ENCODE measurements at places on chromosomes 6 and 20. TPM values are rescaled to one million over a fixed set of nuclear protein-coding genes. Genes with fewer than 3 reads are reported as not detected.

DNA sequence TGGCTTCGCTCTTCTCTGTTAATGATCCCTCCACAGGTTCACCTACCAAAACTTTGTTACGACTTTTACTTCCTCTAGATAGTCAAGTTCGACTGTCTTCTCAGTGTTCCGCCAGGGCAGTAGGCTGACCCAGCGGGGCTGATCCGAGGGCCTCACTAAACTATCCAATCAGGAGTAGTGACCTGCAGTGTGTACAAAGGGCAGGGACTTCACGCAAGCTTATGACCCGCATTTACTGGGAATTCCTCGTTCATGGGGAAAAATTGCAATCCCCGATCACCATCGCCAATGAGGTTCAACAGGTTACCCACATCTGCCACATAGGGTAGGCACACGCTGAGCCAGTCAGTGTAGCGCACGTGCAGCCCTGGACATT, 771.4 kb upstream of the DEFB115 start:
- no peak overlapping the region for H3K27ac ChIP-seq
- DNase-seq: no peak
- H3K4me1 ChIP-seq: no peaks in the 10 kb centered on the region
- H3K27me3 ChIP-seq: no peaks in the 10 kb centered on the region
- no peak overlapping the region for H3K4me3 ChIP-seq
- no peaks in the 10 kb centered on the region for H3K36me3 ChIP-seq

- no peak overlapping the region for H3K27ac ChIP-seq
- H3K4me1 ChIP-seq: no peaks in the 10 kb centered on the region
- DNase-seq: no peak
- H3K36me3 ChIP-seq: no peaks in the 10 kb centered on the region
Measured at GRCh38 chr20:49420292-49420691, 62.2 kb downstream of the KCNB1 start.

GRCh38 chr6:103027271-103027931, 1633.9 kb downstream of the GRIK2 start:
- no peak for DNase-seq
- H3K4me3 ChIP-seq: no peak overlapping the region
- no peaks in the 10 kb centered on the region for H3K27me3 ChIP-seq
- no peak overlapping the region for H3K27ac ChIP-seq
- no peaks in the 10 kb centered on the region for H3K4me1 ChIP-seq
- no peaks in the 10 kb centered on the region for H3K36me3 ChIP-seq

GRCh38 chr6:94227741-94228140, 808.4 kb upstream of the EPHA7 start:
- H3K27me3 ChIP-seq: no peaks in the 10 kb centered on the region
- no peak overlapping the region for H3K27ac ChIP-seq
- peaks cover 13% of the 10 kb centered on the region for H3K4me1 ChIP-seq

DNA sequence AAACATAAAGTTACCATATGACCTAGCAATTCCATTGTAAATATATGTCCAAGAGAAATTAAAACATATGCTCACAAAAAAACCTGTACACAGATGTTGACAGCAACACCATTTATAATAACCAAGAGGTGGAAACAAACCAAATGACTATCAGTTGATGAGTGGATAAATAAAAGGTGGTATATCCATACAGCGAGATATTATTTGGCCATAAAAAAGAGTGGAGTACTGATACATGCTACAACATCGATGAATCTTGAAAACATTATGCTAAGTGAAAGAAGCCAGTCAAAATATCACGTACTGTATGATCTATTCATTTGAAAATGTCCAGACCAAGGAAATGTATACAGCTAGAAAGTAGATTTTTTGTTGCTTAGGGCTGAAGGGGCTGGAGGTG, 2.9 kb downstream of the CAP2 start:
- DNase-seq: no peak
- H3K4me3 ChIP-seq: no peak overlapping the region
- peaks cover 12% of the 10 kb centered on the region for H3K36me3 ChIP-seq

DNA sequence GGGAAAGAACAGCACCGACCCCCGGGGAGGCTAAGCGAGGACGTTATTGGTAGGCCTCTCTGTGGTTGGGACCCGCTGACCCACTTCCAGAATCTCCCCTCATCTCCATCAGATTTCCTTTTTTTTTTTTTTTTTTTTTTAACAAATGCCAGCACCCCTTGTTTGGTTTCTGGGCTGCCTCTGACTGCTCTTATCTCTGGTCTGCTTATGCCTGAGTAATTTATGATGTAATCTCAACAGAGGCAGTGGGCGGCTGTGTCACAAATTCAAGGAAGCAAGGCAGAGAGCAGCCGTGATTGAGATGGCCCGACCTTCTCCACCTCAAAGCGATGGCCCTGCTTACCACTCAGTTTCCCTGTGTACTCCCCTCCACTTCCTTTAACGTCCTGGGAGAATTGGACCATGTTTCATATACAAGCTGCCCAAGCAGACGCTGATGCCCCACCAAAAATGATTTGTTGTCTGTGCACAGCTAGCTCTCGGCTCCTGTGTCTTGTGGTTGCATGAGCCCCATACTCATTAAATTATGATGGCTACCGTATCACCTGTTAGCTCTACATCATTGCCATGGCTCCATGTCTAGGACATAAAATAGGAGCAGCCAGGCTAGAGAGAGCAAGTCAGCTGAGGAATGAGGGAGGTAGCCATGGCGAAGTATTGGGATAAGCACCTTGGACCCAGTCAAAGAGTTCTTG, 98.1 kb downstream of the ZNF217 start:
- no peaks in the 10 kb centered on the region for H3K27me3 ChIP-seq
- no peak overlapping the region for H3K27ac ChIP-seq
- H3K36me3 ChIP-seq: no peaks in the 10 kb centered on the region
- H3K4me3 ChIP-seq: no peak overlapping the region
- no peaks in the 10 kb centered on the region for H3K4me1 ChIP-seq
- no peak for DNase-seq

GRCh38 chr6:14501240-14501639, 383.7 kb downstream of the CD83 start:
- peaks cover 32% of the 10 kb centered on the region for H3K4me1 ChIP-seq
- peak overlapping the region; percentile 10 for H3K4me3 ChIP-seq
- no peaks in the 10 kb centered on the region for H3K27me3 ChIP-seq
- H3K36me3 ChIP-seq: no peaks in the 10 kb centered on the region

- no peaks in the 10 kb centered on the region for H3K4me1 ChIP-seq
- no peak overlapping the region for H3K27ac ChIP-seq
- no peak overlapping the region for H3K4me3 ChIP-seq
- H3K36me3 ChIP-seq: no peaks in the 10 kb centered on the region
Measured at GRCh38 chr6:49966334-49966733, 2.4 kb upstream of the DEFB114 start.

DNA sequence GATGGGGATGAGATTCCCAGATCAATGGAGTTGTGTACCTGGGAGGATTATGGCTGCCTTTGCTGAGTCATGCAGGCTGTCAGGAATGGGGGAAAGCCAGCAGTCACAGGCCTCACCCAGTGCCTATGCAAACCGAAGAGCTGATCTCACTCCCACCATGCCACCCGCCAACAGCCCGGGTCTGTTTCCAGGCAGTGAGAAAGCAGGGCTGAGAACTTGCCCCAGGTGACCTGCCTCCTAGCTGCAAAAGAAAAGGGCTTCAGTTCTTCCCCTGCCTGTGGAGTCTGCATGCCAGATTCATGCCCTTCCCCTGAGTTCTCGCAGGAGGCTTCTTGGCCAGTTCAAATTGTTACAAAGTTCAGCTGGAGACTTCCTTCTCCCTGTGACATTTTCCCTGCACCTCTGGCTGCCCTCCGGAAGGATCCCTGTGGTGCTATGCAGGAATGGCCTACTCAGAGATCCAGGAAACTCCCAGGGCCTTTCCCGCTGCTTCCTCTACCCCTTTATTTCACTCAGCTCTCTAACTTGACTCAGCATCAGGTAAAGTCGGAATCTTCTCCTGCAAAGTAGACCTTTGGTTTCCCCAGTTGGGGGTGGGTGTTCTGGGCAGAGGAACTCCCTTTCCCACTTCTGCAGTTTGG, 71.5 kb upstream of the B3GAT2 start:
- no peak overlapping the region for H3K27ac ChIP-seq
- H3K36me3 ChIP-seq: no peaks in the 10 kb centered on the region
- no peak for DNase-seq
- H3K4me1 ChIP-seq: no peaks in the 10 kb centered on the region

- H3K27ac ChIP-seq: no peak overlapping the region
- H3K27me3 ChIP-seq: no peaks in the 10 kb centered on the region
- no peak overlapping the region for H3K4me3 ChIP-seq
- H3K4me1 ChIP-seq: no peaks in the 10 kb centered on the region
- H3K36me3 ChIP-seq: no peaks in the 10 kb centered on the region
Measured at GRCh38 chr6:1013656-1014430, 298.1 kb upstream of the FOXQ1 start.

DNA sequence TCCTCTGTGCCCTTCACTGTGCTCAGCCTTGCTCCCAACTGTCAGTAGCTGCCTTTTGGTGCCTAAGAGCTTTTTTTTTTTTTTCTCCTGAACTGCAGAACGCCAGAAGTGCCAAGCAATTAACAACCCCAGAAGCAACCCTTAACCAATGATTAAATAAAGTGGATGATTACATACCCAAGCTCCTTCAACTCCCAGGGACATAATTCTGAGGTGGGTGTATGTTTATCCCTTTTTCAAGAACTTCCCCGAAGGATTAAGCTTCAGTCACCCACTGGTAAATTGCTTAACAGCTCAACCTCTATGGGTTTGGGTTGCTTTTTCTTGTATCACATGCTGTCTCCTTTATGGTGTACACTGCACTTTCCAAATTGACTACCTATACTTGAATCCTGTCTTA, 41.1 kb downstream of the KLHL31 start:
- no peaks in the 10 kb centered on the region for H3K36me3 ChIP-seq
- no peak overlapping the region for H3K27ac ChIP-seq
- no peak overlapping the region for H3K4me3 ChIP-seq
- no peaks in the 10 kb centered on the region for H3K27me3 ChIP-seq
- DNase-seq: no peak

DNA sequence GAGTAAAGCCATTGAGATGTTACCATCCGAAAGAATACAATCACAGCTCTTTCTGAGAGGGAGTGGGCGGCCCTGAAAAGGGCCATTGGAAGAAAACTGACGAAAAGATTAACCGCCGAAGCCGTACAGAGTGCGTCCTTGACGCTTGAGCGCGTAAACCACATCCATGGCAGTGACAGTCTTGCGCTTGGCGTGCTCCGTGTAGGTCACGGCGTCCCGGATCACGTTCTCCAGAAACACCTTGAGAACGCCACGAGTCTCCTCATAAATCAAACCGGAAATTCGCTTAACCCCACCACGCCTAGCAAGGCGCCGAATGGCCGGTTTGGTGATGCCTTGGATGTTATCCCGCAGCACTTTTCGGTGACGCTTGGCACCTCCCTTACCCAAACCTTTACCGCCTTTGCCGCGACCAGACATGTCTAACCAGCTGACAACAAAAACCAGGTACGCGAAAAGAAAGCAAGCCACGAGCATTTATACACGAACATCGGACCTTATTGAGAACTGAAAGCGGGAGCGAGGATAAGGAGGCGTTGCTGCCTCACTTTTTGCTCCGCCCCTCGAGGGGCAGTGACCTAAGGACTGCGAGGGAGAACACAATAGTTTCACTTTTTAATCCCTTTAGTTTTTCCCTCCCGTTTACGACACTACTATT, 60.3 kb upstream of the HFE start:
- peak overlapping the region; percentile 64 for H3K4me3 ChIP-seq
- no peaks in the 10 kb centered on the region for H3K36me3 ChIP-seq
- H3K27me3 ChIP-seq: no peaks in the 10 kb centered on the region
- peak; percentile 92 for DNase-seq
- peak overlapping the region; percentile 57 for H3K27ac ChIP-seq
- peaks cover 51% of the 10 kb centered on the region for H3K4me1 ChIP-seq

GRCh38 chr6:26232940-26233648, 131.9 kb upstream of the BTN3A2 start:
- peak overlapping the region; percentile 79 for H3K27ac ChIP-seq
- peak; percentile 39 for DNase-seq
- H3K36me3 ChIP-seq: no peaks in the 10 kb centered on the region
- peaks cover 6% of the 10 kb centered on the region for H3K4me1 ChIP-seq
- peak overlapping the region; percentile 84 for H3K4me3 ChIP-seq

GRCh38 chr6:33088258-33088930, 12.6 kb downstream of the HLA-DPB1 start:
- H3K4me1 ChIP-seq: no peaks in the 10 kb centered on the region
- no peak overlapping the region for H3K4me3 ChIP-seq
- no peaks in the 10 kb centered on the region for H3K36me3 ChIP-seq
- DNase-seq: no peak
- H3K27me3 ChIP-seq: no peaks in the 10 kb centered on the region

DNA sequence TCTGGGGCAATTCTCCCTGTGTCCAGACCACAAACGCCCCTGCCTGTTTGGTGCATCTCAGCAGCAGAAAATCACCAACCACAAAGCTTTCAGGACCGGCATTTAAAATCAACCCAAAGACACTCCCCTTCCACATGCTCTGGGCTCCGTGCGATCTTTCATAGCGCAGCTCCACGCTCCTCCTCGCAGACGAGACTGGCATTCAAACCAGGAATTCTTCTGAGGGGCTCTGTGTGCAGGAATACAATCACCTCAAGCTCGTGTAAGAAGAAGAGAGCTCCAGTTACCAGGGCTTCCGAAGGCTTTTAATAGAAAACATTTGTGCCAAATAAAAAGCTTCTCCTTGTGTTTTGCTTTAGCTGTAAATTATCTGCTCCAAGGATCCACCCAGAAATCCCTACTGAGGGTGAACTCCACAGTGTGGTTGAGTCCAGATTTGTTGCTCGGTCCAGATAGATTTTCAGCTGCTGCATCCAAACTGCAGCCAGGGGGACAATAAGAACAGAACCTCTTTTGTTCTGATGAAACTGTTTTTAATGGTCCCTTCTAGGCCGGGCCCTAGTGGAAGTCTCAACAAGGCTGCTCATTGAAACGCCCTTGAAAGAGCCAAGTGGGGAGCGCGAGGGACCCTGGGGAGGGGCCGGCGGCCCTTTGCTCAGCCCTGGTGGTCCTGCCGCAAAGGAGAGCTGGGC, 16.4 kb upstream of the BMP7 start:
- H3K36me3 ChIP-seq: no peaks in the 10 kb centered on the region
- H3K27me3 ChIP-seq: no peaks in the 10 kb centered on the region
- peak overlapping the region; percentile 39 for H3K27ac ChIP-seq
- H3K4me3 ChIP-seq: no peak overlapping the region

DNA sequence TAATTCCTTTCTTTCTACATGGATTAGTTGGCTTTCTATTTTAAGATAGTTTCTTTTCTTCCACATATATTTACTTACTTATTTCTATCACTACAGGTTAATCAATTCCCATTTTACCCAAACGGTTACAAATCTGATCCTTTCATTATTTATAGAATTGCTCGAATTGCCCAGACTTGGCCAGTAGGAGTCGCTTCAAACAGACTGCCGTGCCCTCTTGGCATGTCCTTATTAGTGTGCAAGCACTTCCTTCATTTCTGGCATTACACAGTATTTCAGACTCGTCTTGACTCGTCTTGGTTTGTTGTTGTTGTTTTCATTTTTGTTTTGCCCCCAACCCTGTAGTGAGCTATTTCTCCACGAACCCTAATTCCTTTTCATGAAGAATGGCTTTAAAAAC, 74.6 kb downstream of the SAMD3 start:
- no peaks in the 10 kb centered on the region for H3K36me3 ChIP-seq
- H3K4me3 ChIP-seq: no peak overlapping the region
- DNase-seq: no peak
- no peaks in the 10 kb centered on the region for H3K27me3 ChIP-seq
- no peak overlapping the region for H3K27ac ChIP-seq

- H3K4me1 ChIP-seq: peaks cover 41% of the 10 kb centered on the region
- H3K36me3 ChIP-seq: no peaks in the 10 kb centered on the region
- H3K27me3 ChIP-seq: no peaks in the 10 kb centered on the region
- no peak for DNase-seq
- H3K27ac ChIP-seq: no peak overlapping the region
Measured at GRCh38 chr20:62924442-62925075, 1.7 kb downstream of the DIDO1 start.

The KHDC1L gene
- total RNA-seq: 1.9 TPM

The TREM2 gene
- not detected for total RNA-seq
